ENCODE measurements at places on chromosomes 16 and 17. TPM values are rescaled to one million over a fixed set of nuclear protein-coding genes. Genes with fewer than 3 reads are reported as not detected.

The CTRB2 gene
- not detected for total RNA-seq

The ZNF19 gene
- total RNA-seq, result 2.1 TPM

The ZG16 gene
- not detected for total RNA-seq

The GAS2L2 gene
- not detected for total RNA-seq

The NTN3 gene
- total RNA-seq, result not detected

The CCDC47 gene
- 94.1 TPM for total RNA-seq

The SLC4A1 gene
- total RNA-seq, result not detected

Data from Daoy (cell line).